ENCODE measurements at places on chromosomes 1 and 21.

DNA sequence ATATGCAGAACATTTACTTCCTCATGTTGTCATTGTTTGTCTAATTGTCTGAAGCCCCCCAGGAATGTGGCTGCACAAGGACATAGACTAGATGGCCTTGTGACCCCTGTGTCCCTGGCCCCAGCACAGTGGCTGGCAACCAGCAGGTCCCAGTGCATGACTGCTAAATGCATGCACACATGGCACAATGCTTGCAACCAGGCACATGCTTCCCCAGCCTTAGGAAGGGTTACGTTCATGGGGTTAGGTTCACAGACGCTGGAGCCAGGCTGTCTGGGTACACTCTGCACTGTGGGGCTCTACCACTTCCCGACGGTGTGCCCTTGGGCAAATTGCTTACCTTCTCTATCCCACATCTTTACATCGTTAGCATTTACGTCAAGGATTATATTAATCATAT lies 21.2 kb upstream of the CLIC6 start:
- no peaks in the 10 kb centered on the region for H3K36me3 ChIP-seq
- no peaks in the 10 kb centered on the region for H3K27me3 ChIP-seq
- no peak for DNase-seq
- no peaks in the 10 kb centered on the region for H3K4me1 ChIP-seq
- no peak overlapping the region for H3K4me3 ChIP-seq
- H3K27ac ChIP-seq, result no peak overlapping the region

DNA sequence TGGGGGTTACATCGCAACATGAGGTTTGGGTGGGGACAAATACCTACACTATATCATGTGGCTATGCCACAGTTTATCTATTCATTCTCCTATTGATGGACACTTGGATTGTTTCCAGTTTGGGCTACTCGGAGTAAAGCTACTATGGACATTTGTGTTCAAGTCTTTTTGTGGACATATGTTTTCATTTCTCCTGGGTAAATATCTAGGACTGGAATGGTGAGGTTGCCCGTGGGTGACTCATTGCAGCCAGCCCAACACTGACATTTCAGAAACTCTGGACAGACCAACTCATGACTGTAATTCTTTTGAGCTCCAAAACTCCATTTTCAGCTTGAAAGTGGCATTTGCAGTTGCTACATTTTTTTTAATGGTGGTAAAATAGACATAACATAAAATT lies 82.7 kb downstream of the KAZN start:
- no peaks in the 10 kb centered on the region for H3K4me1 ChIP-seq
- no peaks in the 10 kb centered on the region for H3K27me3 ChIP-seq
- H3K4me3 ChIP-seq, result no peak overlapping the region
- H3K27ac ChIP-seq, result no peak overlapping the region

- H3K27me3 ChIP-seq, result no peaks in the 10 kb centered on the region
- H3K4me1 ChIP-seq, result peaks cover 19% of the 10 kb centered on the region
- no peak overlapping the region for H3K27ac ChIP-seq
- no peaks in the 10 kb centered on the region for H3K36me3 ChIP-seq
- no peak for DNase-seq
Observed at GRCh38 chr21:33821503-33822322, 93.9 kb downstream of the ATP5PO start.

GRCh38 chr1:95069710-95070093 lies 3.0 kb downstream of the ALG14 start:
- H3K36me3 ChIP-seq, result peaks cover under 1% of the 10 kb centered on the region
- H3K27ac ChIP-seq, result no peak overlapping the region
- H3K27me3 ChIP-seq, result no peaks in the 10 kb centered on the region
- no peak overlapping the region for H3K4me3 ChIP-seq
- no peak for DNase-seq

DNA sequence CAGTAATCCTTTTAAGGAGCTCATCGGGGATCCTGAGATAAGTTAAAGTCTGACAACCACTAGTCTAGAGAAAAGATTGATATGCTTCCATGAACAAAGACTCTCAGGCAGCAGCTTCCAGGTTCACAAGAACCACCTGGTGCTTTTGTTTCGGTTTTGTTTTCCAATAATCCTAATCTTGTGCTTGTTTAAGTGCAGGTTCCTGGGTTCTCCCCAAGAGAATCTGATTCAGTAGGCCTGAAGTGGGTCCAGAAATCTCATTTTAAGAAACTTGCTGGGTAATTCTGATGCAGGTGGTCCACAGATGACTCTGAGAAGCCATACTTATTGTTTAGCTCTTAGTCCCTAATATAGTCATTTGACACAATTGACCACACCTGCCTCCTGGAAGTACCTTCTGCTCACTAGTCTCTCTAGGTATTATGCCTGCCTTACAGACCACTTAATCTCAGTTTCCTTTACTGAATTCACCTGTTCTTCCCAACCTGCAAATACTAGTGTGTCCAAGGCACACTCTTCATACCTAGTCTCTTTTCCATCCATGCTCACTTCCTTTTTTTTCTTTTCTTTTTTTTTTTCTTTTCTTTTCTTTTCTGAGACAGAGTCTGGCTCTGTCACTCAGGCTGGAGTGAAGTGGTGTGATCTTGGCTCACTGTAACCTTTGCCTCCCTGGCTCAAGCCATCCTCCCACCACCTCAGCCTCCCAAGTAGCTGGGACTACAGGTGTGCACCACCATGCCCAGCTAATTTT lies 20.5 kb upstream of the FRRS1 start:
- H3K27me3 ChIP-seq, result no peaks in the 10 kb centered on the region
- no peak overlapping the region for H3K4me3 ChIP-seq

DNA sequence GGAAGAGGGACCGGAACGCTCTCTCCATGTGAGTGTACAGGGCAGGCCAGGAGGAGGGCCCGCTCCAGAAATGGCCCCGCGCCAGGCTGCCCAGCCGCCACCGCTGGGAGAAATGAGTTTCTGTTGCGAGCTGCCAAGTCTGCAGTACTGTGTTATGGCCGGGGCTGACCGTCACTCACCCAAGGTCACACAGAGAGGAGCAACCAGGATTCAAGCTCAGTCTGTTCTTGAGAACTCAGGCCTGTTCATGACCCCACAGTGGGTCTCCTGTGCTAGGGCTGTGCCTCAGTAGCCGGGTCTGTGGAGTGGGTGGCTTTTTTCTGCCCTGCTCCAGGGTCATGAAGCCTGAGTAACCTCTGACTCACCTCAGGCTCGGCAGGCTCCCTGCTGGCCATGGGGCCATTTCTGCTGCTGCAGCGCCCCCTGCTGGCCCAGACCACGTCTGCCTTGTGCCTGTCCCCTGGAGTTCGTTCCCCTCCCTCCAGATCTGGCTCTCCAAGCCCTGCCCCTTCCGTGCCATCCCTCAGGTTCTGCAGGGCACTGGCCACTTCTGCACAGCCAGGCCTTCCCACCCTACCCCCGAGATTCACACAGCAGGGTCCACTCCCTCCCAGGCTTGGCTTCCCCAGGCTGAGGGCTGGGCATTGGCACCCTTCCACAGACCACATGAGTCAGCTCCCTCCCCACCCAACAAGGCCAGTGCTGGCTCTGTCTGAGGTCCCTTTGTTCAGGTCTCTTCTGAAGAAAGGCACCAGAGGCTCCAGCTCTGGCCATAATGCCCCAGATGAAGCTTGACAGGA lies 51.8 kb downstream of the EDN2 start:
- H3K27ac ChIP-seq, result peak overlapping the region; percentile 75
- H3K36me3 ChIP-seq, result no peaks in the 10 kb centered on the region
- H3K27me3 ChIP-seq, result no peaks in the 10 kb centered on the region

- no peaks in the 10 kb centered on the region for H3K27me3 ChIP-seq
- no peak overlapping the region for H3K27ac ChIP-seq
- DNase-seq, result no peak
Observed at GRCh38 chr1:10867138-10867721, 70.8 kb upstream of the CASZ1 start.

GRCh38 chr1:196684476-196684875 lies 32.6 kb downstream of the CFH start:
- no peak for DNase-seq
- no peak overlapping the region for H3K27ac ChIP-seq
- H3K27me3 ChIP-seq, result no peaks in the 10 kb centered on the region
- H3K36me3 ChIP-seq, result no peaks in the 10 kb centered on the region
- no peaks in the 10 kb centered on the region for H3K4me1 ChIP-seq
- H3K4me3 ChIP-seq, result no peak overlapping the region

DNA sequence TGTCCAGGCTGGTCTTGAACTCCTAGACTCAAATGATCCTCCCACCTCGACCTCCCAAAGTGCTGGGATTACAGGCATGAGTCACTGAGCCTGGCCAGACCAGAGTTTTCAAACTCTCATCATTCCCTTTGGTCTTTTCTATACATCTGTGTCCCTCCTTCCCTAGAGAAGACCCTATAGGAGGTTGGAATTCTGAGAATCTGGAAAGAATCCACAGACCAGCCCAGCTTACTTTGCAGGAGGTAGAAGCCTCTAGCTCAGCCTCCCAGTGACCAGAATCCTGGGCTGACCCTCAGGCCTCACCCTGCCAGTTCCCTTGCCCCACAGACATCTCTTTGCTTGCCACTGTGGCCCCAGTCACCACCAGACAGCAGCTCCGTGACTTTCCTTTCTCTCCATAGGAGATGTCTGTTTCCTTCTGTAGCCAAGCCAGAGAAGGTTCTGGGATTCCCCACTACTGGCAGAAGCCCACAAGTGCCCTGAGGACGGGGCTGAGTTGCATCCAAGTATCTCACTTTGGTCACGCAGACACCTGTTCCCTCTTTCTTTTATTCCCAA lies 34.7 kb upstream of the KHDRBS1 start:
- H3K36me3 ChIP-seq, result no peaks in the 10 kb centered on the region
- peaks cover 19% of the 10 kb centered on the region for H3K4me1 ChIP-seq
- H3K27ac ChIP-seq, result no peak overlapping the region
- no peak overlapping the region for H3K4me3 ChIP-seq
- no peak for DNase-seq

GRCh38 chr1:46133181-46133658 lies 791 bp upstream of the PIK3R3 start:
- H3K4me1 ChIP-seq, result peaks cover 25% of the 10 kb centered on the region
- H3K36me3 ChIP-seq, result no peaks in the 10 kb centered on the region
- H3K27ac ChIP-seq, result peak overlapping the region; percentile 92
- no peak for DNase-seq
- H3K27me3 ChIP-seq, result no peaks in the 10 kb centered on the region

GRCh38 chr1:9475061-9475627 lies 64.1 kb upstream of the SLC25A33 start:
- H3K27ac ChIP-seq, result peak overlapping the region; percentile 57
- H3K4me3 ChIP-seq, result no peak overlapping the region
- H3K27me3 ChIP-seq, result no peaks in the 10 kb centered on the region
- H3K36me3 ChIP-seq, result no peaks in the 10 kb centered on the region

DNA sequence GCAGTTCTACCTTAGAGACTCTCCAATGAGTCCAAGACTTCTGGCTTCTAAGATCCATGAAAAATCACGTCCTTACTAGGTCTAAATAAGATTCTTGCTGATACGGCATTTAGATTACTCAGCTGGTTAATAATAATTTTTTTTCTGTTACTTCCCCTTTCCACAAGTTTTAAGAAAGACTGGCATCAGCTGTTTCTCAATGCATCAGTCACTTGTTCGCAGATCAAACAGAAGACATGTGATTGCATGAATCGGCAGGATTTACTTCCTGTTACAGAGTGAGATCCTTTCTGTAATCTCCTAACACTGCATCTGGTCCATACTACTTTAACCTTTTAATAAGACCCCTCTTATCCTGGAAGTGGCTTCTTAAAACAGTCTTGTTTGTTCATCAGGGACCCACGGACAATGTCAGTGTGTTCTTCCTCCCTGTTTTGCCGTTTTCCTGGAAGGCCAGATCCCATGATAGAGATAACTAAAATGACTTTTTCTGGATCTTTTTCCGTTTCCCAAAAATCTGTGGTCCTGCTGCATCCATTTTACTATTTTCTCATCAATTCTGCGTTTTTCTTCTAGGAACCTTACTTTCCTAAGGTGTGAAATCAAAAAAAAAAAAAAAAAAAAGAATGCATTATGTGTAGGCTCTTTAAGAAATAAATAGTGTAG lies 6.1 kb downstream of the NPL start:
- no peak overlapping the region for H3K4me3 ChIP-seq
- no peak for DNase-seq
- no peaks in the 10 kb centered on the region for H3K4me1 ChIP-seq
- H3K27me3 ChIP-seq, result no peaks in the 10 kb centered on the region
